DND-41 (cell line): ENCODE measurements at places on chromosomes 6 and 20.

DNA sequence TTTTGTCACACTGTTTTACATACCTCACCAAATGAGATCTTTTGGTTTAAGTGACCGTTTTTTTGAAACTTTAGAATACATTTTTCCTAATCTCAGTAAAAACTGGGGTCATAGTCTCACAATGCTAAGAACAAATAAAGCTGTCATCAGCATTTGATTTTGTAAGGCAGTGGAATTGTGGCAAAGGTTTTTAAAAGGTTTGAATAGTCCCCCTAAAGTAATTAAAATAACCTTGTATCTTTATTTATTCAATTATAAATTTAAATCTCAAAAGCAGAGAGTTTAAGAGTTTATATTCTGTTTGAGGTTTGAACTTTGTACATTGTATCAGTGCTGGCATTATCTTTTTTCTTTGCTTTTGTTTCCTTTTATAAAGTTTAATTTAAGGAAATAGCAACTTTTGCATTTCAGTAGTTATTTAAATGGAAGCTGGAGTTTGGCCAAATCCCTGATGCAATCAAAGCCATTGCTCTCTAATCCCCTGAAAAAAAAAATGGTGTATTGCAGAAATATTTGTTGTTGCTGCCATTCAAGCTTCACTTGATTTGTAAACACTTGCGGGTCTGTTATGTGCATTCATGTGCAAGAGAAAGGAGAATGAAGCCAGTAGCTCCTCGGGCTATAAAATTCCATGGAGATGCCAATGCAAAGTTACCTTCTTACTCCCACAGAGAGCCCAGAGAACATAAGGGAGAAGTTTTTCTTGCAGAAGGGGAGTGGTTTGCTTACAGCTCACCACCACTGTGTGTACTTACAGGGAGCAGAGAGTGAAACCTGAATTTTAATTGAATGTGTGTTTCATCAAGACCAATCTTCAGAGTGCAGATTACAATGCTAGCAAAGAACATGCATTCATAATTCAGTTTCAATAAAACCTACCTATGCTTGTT, 391.8 kb downstream of the ARHGAP18 start:
- H3K27me3 ChIP-seq: no peaks in the 10 kb centered on the region
- no peak overlapping the region for H3K27ac ChIP-seq
- no peaks in the 10 kb centered on the region for H3K4me1 ChIP-seq
- H3K4me3 ChIP-seq: no peak overlapping the region
- no peaks in the 10 kb centered on the region for H3K36me3 ChIP-seq

GRCh38 chr6:154161689-154162088, 122.6 kb downstream of the OPRM1 start:
- no peak overlapping the region for H3K4me3 ChIP-seq
- H3K27me3 ChIP-seq: no peaks in the 10 kb centered on the region
- H3K4me1 ChIP-seq: peaks cover 25% of the 10 kb centered on the region
- H3K27ac ChIP-seq: no peak overlapping the region

DNA sequence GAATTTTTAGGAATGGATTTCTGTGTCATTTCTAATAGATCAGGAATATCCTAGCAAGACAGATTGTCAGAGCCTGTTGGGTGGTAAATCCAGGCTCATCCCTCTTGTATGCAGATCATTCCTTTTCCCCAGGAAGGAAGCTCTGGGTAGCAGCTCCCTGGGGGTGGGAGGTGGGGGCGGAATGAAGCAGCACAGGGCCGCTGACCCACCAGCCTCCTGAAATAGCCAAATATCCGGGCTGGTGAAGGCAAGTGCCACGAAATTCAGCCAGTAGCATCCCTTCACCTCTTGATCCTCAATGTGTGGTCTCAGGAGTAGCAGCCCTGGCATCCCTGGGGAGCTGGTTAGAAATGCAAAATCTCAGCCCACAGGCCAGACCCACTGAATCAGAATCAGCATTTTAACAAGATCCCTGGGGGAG, 256.9 kb downstream of the LRFN2 start:
- DNase-seq: no peak
- H3K4me3 ChIP-seq: no peak overlapping the region
- no peak overlapping the region for H3K27ac ChIP-seq
- no peaks in the 10 kb centered on the region for H3K4me1 ChIP-seq
- no peaks in the 10 kb centered on the region for H3K36me3 ChIP-seq

GRCh38 chr6:166736634-166737033, 109.6 kb upstream of the RPS6KA2 start:
- H3K36me3 ChIP-seq: no peaks in the 10 kb centered on the region
- no peak for DNase-seq
- H3K4me3 ChIP-seq: no peak overlapping the region
- no peak overlapping the region for H3K27ac ChIP-seq

GRCh38 chr20:62675877-62676260, 32.8 kb upstream of the NTSR1 start:
- H3K27me3 ChIP-seq: no peaks in the 10 kb centered on the region
- no peak for DNase-seq
- H3K4me3 ChIP-seq: no peak overlapping the region
- peaks cover 6% of the 10 kb centered on the region for H3K36me3 ChIP-seq

- peaks cover 82% of the 10 kb centered on the region for H3K36me3 ChIP-seq
- peaks cover 29% of the 10 kb centered on the region for H3K4me1 ChIP-seq
Observed at GRCh38 chr20:50572938-50573777, 63.0 kb downstream of the PTPN1 start.

DNA sequence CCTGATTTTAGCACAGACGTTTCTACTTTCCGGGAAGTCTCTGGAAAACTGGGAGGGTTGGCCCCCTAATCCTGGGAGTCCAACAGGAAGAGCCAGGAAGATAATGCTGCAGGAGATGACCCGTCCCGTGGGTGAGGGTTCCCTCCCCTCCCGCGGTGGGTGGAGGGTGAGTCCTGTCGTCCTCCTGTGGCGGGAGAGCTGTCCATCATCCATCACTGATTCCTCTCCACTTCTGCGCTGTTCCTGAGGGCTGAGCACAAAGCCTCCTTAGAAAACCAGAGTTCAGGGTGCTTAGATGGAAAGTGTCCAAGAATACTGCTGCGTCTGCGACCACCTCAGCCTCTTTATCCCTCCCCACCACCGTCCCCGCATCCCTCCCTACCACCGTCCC, 6.1 kb upstream of the CCR6 start:
- H3K4me1 ChIP-seq: no peaks in the 10 kb centered on the region
- peaks cover 3% of the 10 kb centered on the region for H3K27me3 ChIP-seq
- H3K27ac ChIP-seq: no peak overlapping the region
- DNase-seq: no peak
- no peak overlapping the region for H3K4me3 ChIP-seq

- no peaks in the 10 kb centered on the region for H3K36me3 ChIP-seq
- no peak overlapping the region for H3K27ac ChIP-seq
- no peak overlapping the region for H3K4me3 ChIP-seq
- no peak for DNase-seq
- no peaks in the 10 kb centered on the region for H3K4me1 ChIP-seq
- H3K27me3 ChIP-seq: no peaks in the 10 kb centered on the region
Observed at GRCh38 chr6:47852727-47853126, 70.9 kb downstream of the OPN5 start.

DNA sequence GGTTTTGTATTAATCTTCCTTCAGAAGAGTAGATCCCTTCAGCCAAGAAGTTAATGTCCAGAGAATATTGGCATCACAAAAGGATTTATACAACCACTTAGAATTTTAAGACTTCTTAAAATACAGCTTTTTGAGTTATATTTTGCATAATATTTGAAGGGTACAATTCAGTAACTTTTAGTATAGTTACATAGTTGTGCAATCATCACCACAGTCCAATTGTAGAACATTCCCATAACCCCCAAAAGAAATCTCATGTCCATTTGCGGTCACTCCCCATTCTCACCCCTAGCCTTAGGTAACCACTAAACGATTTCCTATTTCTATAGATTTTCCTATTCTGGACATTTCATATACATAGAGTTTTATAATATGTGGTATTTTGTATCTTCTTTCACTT, 126.4 kb downstream of the MAP3K4 start:
- no peaks in the 10 kb centered on the region for H3K4me1 ChIP-seq
- no peak for DNase-seq
- no peak overlapping the region for H3K27ac ChIP-seq
- H3K27me3 ChIP-seq: no peaks in the 10 kb centered on the region
- H3K4me3 ChIP-seq: no peak overlapping the region

GRCh38 chr6:42017021-42017643, 33.2 kb upstream of the TAF8 start:
- DNase-seq: peak; percentile 85
- H3K27ac ChIP-seq: peak overlapping the region; percentile 89
- peak overlapping the region; percentile 25; the same call in 1 of the 2 replicates for H3K4me3 ChIP-seq
- H3K36me3 ChIP-seq: peaks cover 16% of the 10 kb centered on the region; the same call in 1 of the 2 replicates

- H3K27ac ChIP-seq: no peak overlapping the region
- no peaks in the 10 kb centered on the region for H3K4me1 ChIP-seq
- no peak for DNase-seq
- H3K27me3 ChIP-seq: no peaks in the 10 kb centered on the region
- no peak overlapping the region for H3K4me3 ChIP-seq
Observed at GRCh38 chr6:13370623-13371022, 42.3 kb upstream of the TBC1D7 start.

DNA sequence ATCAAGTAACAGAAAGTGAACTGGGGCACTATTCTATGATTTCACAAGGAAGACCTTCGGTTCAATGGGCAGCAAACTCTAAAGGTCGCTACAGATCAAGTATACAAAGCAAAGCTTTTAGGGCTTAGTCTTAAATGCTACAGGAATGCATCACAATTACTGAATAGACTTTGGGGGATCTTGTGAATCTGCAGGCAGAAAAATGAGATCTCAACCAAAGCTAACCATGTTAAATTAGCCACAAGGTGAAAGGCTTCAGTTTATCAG, 98.0 kb upstream of the TMEM30A start:
- H3K27ac ChIP-seq: no peak overlapping the region
- H3K4me1 ChIP-seq: no peaks in the 10 kb centered on the region
- DNase-seq: no peak
- H3K36me3 ChIP-seq: no peaks in the 10 kb centered on the region
- H3K4me3 ChIP-seq: no peak overlapping the region

GRCh38 chr6:139510040-139510790, 135.8 kb upstream of the CITED2 start:
- H3K4me1 ChIP-seq: no peaks in the 10 kb centered on the region
- no peak overlapping the region for H3K27ac ChIP-seq
- no peaks in the 10 kb centered on the region for H3K27me3 ChIP-seq

- no peaks in the 10 kb centered on the region for H3K4me1 ChIP-seq
- H3K4me3 ChIP-seq: no peak overlapping the region
- no peaks in the 10 kb centered on the region for H3K27me3 ChIP-seq
- H3K27ac ChIP-seq: no peak overlapping the region
Observed at GRCh38 chr6:167714152-167714551, 112.6 kb upstream of the AFDN start.

GRCh38 chr20:24667689-24668383, 198.4 kb downstream of the SYNDIG1 start:
- no peak overlapping the region for H3K4me3 ChIP-seq
- H3K36me3 ChIP-seq: no peaks in the 10 kb centered on the region
- no peak overlapping the region for H3K27ac ChIP-seq
- H3K27me3 ChIP-seq: no peaks in the 10 kb centered on the region
- H3K4me1 ChIP-seq: no peaks in the 10 kb centered on the region

DNA sequence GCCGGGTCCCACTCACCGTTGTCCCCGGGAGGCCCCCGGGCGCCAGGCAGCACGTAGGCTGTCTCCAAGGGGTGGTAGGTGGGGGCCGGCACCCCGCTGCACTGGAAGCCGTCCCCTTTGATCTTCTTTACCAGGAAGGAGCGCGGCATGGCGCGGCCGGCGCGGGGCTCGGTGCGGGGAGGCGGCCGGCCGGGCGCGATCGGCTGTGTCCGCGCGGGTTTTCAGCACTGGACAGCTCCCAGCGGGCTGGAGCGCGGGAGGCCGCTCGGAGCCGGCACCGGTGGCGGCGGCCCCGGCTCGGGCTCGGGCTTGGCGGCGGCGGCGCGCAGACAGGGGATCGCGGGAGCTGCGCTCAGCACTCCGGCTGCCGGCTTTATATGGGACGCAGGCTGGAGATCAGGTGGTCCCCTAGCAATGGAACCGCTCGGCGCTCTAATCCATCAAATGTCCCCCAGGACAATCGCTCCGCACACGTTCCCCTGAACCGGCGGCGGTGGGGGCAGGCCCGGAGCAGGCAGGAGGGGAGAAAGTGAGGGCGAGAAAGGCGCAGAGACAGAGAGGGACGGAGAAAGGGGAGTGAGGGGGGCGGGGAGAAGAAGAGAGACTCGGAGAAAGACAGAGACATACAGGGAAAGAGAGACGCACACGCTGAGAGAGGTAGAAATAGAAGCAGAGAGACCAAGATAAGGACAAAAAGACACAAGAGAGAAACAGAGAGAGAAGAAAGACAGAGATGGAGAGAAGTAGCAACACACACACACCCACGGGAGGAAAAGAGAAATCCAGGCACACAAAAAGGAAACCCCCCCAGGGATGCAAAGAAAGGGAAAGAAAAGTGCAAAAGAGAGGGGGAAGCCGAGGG, at the start of gene SCRT2:
Gene SCRT2, minus strand, starts transcription at position 350 of the 862 bp plus-strand sequence. Its CDS starts 201 bp downstream, at position 149.
- DNase-seq: no peak
- peaks cover 30% of the 10 kb centered on the region for H3K27me3 ChIP-seq
- H3K4me1 ChIP-seq: no peaks in the 10 kb centered on the region
